ENCODE measurements at places on chromosomes 2 and 18.

GRCh38 chr2:223681125-223681524, 79.0 kb upstream of the SCG2 start:
- DNase-seq = no peak

DNA sequence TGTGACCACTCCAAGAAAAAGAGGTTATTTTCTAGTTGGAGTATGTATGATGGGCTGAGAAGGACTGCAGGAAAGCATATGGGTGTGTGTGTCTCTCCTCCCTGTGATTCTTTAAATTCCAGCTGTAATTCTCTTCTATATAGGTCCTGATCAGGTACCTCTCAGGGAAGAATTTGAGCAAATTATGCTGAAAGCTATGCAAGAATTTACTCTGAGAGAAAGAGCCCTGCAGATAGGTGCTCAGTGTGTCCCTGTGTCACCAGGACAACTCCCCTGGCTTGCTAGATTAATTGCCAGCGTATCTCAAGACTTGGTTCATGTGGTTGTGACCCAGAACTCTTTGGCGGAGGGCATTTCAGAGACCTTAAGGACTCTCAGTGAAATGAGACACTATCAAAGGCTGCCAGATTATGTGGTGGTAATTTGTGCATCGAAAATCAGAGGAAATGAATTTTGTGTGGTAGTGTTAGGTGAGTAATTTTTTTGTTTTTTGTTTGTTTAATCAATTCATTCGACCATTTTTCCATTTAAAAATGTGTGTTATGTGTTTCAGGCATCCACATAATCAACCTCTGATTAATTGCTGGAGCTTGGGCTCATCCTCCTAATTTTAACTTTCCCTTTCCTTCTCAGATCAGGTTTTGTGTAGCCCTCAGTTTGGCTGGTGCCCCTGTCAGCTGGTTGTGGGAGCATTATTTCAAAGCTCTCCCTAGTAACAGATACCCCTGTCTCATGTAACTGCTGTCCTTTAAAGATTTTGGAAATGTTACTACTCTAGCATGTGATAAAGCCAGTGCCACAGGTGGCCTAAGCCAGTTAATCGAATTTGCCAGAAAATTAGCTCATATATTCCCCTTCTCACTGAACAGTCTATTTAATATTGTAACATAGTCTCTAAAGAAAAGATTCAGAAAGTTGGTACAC, 150.9 kb downstream of the ESCO1 start:
- DNase-seq = no peak

DNA sequence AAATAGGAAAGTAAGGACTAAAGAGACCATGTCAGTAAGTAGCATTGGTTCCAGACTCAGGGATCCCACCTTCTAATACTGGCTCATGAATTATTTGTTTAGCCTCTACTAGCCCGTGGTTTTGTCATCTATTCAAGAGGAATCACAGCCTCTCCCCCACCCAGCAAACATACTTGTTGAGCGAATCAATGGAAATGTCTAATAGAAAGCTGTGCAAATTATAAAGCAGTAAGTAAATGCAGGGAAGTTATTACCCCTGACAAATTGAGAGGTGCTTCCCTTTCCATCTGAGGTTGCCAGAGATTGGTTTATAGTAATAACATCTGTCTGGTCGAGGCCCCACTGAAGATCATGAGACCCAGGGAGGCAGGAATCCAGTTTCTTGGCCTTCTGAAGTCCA, 219.3 kb upstream of the OSR1 start:
- no peak for DNase-seq

DNA sequence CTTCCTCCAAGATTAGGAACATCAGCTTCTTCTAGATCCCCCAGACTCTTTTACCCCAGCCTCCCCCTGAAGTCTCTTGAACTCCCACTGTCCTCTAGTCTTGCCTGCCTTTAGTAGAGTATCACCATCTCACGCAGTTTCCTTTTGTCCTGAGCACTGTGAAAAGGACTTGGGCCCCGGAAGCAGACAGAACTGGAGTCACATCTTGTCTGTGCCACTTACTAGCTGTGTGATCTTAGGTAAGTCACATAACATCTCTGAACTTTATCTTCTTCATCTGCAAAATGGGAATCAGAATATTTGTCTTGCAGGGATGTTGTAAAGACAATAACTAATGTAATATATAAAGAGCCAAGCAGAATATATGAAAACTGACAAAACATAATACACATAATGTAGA, 8.4 kb upstream of the TRABD2A start:
- DNase-seq = no peak

GRCh38 chr2:124081154-124081716, 56.1 kb downstream of the CNTNAP5 start:
- DNase-seq = no peak
